ENCODE measurements at places on chromosomes 3 and 15. TPM values are rescaled to one million over a fixed set of nuclear protein-coding genes. Genes with fewer than 3 reads are reported as not detected.

- DNase-seq: no peak
These were observed 55.2 kb upstream of the SMAD6 start for GRCh38 chr15:66646799-66647198.

CTDSPL2 gene
- 116 TPM for total RNA-seq

- DNase-seq: no peak
These were observed 176.3 kb downstream of the MEIS2 start for GRCh38 chr15:36924034-36924433.

CA12 gene
- total RNA-seq: 23.3 TPM

- no peak for DNase-seq
These were observed 29.4 kb upstream of the SLITRK3 start for GRCh38 chr3:165225604-165226003.

DNA sequence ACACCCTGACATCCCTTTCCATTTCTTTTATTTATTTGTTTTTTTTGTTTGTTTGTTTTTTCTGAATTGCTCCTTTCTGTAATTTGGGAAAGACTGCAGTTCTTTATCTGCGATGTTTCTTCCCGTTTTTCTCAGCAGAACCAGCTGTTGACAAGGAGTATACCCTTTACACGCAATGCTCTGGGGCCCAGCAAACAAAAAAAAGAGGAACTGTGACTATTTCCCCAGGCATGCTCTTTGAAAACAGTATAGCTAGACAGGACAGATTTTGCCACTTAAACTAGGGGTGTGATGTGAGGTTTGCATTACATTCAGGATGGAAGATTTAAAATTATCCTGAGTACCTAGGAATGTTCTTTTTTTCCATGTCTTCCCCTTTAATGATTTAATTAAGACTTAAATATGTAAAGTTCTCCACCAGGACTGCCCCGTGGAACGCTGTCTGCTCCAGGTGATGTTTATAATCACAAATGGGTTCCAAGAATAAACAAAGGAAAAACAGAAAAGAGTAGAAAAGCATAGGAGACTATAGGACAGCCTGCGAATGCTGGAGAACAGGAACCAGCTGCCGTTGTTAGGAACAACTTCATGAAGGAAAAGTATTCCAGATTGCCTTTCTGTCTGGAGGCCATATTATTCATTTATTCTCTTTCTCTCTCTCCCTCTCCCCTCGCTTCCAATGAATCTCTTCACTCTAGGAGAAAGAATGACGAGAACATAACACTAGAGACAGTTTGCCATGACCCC lies 43.3 kb downstream of the TGFBR2 start:
- peak; percentile 76 for DNase-seq

DNA sequence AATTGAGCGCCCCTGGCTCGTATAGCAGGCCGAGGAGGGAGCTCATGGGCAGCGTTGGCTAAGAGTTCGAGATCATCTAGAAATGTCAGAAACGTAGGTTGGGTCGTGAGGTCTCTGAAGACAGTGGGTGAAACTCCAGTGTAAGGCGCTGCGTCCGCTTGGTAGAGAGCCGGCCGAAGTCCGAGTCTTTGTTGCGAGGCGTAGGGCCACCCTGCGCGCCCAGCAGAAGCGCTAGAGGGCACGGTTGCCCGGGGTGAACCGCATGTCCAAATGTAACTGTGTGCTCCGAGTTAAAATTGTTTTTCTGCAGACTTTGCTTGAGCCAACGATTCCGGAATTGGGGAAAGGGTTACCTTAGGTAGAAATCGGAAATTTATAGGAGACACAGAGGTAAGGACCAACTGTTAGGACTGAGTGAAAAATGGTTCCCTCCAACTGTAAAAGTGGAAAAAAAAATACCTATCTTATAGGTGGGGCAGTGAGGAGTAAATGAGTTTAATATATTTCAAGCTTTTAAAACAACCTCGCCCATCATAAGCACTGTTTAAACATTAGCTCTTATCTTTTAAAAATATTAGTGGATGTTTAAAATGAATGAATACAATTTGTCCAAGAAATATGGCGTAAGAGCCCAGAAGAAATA lies 993 bp upstream of the SIAH2 start:
- peak; percentile 70 for DNase-seq

SCAANT1 gene
- not detected for total RNA-seq

MCF2L2 gene
- total RNA-seq: not detected
